ENCODE measurements at places on chromosomes 11 and 22.
A peak's percentile ranks its signal among the peaks of the same experiment; 100 is the strongest.

DNA sequence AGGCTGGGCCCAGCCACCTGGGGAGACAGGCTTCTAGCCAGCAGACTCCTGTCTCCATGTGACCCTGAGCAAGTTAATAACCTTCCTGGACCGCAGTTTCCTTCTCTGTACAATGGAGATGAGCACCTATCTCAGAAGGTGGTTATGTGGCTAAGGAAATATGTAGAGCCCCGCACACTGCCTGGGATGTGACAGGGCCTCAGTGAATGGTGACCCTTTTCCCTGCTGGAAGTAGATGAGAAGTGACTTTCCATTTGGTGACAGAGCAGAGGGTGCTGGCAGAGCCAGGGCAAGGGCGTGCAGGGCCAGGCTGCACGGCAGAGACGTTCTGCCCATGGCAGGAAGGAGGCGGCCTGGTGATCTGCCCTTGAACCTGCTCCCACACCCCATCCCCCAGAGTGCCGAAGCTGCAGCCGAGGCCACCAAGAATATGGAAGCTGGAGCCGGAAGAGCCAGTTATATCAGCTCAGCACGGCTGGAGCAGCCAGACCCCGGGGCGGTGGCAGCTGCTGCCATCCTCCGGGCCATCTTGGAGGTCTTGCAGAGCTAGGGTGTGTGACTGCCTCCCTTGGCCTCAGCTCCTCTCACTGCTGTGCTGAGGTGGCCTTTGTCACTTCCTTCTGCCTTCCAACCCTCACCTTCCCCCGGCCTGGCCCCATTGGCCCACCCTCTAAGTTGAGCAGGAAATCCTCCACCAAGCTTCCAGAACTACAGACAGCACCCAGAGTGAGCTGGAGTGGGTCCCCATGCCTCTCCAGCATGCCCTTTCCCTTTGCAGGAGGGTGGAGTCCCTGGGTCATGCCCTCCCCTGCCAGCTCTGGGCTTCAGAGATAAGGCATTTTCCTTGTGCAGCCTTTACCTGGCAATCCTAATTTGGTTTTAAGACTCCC, 13.2 kb downstream of the TKFC start:
- no peak for DNase-seq

DNA sequence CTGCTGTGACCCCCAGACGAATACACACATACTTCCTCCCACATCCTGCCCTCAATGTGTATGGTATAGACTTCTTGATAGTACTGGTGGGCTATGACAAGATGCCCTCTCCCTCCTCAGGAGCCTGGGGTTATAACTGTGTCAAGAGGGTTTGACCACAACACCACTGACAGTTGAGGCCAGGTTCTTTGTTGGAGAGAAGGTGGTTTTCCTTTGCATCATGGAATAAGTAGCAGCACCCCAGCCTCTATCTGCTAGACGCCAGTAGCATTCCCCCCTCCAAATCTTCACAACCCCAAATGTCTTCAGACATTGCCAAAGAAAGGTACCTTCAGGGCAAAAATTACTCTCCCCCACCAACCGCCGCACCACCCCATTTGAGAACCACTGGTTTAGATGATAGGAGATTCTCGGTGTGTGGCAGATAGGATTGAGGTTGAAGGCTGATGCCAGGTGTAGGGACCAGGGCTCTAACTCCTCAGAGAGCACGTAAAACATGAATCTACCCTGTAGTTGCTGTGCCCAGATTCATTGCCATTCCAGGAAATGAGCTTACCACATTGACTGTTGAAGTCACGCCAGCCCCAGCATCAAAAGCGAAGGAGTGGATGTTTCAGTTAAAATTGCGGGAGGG, 5.5 kb upstream of the MYO18B start:
- DNase-seq = no peak

GRCh38 chr11:45285250-45285828, 802 bp downstream of the SYT13 start:
- DNase-seq = no peak

- DNase-seq = no peak
Observed at GRCh38 chr11:30586251-30587144, at the start of gene MPPED2. TSS of gene MPPED2 (minus strand) at chr11:30586353. CDS start at chr11:30580373, 5,980 bp downstream.

GRCh38 chr11:92828556-92828955, 140.9 kb upstream of the MTNR1B start:
- DNase-seq = no peak

DNA sequence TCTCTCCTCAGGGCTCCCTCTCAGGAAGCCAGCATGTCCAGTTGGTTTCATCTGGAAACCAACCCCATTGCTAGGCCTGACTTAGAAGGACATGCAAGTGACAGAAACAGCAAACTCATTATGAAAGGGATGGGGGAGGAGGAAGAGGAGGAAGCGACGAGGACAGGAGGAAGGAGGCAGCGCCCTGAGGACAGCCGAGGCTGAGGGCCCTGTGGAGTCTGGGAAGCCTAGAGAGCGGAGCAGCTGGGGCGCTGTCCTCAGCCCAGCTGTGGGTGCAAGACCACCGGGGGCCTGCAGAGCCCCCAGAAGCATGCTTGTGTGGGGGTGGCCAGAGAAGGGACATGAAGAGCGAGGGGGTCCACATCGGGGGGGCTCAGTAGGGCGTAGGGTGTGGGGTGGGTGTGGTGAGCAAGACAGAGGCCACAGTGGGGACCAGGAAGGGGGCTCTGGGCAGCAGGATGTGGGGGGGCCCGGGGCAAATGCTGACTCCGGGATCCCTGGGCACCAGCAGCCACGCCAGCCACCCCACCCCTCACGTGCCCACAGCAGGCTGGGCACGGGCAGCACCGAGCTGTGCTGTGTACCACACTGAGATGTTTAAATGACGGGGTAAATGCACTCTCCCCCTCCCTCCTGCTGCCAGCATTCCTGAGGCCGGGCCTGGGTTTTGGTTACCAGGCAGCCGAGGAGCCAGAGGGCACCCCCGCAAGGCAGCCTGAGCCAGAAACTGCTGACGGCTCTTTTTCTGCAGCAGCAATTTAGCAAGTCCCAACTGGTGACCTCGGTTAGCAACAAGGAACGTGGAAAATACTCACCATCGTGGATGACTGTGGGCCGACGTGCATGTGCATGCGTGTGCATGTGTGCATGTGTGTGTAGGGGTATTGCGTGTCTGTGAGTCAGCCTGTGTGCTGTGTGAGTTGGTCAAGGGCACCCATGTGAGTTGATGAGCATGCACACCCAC, 82.7 kb upstream of the LINC01488 start:
- peak; percentile 56 for DNase-seq

DNA sequence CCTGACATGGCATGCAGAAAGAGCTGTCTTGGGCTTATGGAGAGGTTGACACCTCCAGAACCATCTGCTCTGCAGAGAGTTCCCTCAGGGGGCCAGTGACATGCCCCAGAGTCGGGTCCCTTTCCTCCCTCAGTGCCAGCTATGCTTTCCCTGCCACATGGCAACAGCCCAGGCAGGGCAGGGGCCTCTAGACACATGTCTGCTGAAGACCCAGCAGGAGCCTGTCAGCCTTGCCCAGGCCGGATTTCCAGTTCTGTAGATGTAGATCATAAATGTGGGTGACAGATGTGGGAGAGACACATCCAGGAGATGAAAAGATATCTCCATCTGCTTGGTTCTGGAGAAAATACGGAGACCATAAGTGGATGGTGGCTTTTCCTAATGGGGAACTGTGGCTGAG, 25.5 kb downstream of the NAV2 start:
- no peak for DNase-seq

GRCh38 chr11:96109331-96110030, 185.6 kb upstream of the MTMR2 start:
- DNase-seq = no peak

DNA sequence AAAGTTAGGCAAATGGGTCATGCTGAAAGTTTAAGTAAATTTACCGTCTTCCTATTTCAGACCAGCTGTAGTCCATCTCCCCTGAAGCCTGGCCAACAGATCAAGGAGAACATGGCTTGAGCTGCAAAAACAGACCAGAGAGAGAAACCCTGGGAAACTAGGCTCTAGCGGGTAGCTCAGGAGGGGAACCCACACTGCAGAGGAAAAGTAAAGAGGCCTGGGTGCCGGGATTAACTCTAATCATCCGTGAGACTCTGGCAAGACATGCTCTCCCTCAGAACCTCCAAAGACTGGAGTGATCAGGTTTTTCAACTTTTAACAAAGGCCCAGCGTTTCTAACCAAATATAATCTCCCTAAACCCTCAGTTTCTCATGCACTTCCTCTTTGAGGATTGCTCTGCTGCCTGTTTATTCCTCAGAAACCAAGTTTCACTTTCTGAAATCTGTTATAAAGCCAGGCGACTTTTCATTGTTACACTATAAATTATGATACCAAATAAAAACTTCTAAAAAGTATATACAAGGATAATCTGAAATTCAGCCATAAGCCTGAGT, 67.5 kb downstream of the GAB2 start:
- DNase-seq = peak; percentile 98

DNA sequence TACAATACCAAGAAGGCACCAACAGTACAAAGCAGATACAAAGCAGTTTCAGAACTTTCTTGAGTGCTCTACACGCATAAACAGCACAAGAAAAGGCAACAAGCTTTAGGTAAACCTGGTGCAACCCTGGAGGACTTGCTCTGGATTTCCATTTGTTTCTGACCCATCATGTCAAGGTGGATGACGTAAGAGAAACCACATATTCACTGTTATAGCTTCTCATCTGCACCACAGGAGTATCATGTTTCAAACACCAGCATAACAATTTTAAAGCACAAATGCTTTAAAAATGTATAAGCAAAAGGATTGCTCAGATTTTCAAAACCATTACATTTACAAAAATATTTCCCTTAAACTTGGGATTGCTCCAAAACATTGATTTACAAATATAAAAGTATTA, 25.0 kb upstream of the YPEL1 start:
- peak; percentile 33 for DNase-seq

GRCh38 chr11:1460986-1461825, 25.4 kb downstream of the MOB2 start:
- no peak for DNase-seq

DNA sequence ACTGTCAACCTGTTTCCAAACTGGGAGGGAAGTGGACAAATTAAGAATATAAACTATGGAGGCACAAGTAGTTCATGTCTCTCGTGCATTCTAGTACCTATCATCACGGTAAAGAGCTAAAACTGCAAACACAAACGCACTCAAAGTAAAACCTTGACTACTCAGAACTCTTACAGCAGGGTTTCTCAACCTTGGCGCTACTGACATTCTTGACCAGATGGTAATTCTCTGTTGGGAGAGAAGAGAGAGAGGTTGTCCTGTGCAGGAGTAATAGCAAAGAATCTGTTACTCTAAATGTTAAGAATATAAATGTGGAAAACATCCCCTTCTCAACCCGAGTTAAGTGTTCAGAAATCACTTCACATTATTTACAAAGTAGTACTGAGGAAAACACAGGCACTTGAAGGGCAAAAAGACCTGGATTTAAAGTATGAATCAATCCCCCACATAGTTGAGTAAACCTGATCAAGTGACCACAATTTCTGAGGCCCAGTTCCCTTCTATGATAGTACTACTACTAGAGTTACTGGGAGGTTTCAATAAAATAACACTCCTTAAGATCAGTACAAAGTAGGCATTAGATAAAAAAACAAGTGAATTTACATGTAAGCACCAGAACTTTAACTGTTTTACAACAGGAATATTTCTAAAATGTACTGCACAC, 73.1 kb upstream of the ARHGAP32 start:
- DNase-seq = peak; percentile 22

DNA sequence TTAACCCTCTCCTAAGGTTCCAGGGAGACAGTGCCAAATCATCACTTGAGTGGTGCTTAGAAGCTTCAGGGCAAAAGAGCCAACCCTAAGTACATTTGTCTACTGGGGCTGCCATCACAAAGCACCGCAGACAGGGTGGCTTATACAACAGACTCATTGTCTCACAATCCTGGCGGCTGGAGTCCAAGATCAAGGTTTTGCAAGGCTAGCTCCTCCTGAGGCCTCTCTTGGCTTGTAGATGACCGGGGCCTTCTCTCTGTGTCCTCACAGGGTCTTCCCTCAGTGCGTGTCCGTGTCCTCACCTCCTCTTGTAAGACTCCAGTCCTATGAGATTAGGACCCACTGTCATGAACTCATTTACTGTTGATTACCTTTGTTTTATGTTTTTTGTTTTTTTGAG, 34.1 kb upstream of the CD81 start:
- DNase-seq = no peak

DNA sequence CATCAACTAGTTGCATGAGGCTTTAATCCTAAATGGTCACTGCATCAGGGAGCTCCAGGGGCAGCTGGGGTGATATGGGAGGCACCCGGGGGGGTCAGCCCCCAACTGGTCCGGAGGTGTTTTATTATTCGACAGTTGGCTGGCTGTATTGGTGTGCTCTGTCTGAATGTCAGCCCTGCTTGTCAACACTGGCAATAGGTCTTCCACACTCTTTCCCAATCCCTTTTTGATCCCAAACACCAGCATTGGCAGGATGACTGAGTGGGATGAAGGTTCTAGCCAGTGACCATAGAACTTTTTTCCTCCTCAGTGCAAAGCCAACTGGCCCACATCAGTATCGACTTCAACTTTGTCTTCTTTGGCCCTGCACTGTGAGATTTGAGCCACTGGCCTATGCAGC, 8.9 kb upstream of the LDLRAD3 start:
- no peak for DNase-seq

DNA sequence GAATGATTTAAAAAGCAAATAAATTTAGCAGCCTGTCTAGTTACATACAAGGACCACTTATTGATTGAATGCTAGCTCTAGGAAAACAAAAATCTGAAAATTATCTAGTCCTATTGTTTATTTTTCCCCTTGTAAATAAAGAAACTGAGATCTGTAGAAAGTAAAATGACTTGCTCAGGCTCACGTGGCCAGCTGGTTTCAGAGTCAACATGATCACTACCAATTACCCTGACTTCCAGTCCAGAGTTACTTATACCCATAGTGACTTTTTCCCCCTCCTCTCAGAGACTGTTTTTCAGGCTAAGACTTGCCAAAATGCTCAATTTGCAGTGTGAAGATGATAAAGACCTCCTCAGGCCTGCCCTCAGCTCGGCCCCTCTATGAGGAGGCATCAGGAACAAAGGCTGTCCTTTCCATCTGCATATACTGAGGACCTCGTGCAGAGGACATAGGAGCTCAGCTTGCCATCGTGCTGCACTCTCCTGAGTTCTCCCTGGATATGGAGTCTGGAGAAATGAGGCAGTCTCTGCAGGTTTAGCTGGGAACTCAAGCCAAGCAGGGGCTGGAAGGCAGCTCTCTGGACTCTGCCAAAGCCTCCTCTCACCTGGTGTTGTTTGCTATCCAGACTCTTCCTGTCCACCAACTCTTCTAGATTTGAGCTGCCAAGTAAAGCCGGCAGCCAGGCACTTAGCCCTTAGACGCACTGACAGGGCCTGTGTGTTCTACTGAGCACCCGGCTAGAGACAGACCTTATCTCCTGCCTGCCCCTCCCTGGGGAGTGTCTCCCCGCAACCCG, 883.3 kb downstream of the NTM start:
- DNase-seq = no peak
